ENCODE measurements at places on chromosomes 3 and 15. TPM values are rescaled to one million over a fixed set of nuclear protein-coding genes. Genes with fewer than 3 reads are reported as not detected.
A peak's percentile ranks its signal among the peaks of the same experiment; 100 is the strongest.

- no peak for DNase-seq
These were observed 161.7 kb downstream of the CFAP20DC start for GRCh38 chr3:58888087-58888486.

DNA sequence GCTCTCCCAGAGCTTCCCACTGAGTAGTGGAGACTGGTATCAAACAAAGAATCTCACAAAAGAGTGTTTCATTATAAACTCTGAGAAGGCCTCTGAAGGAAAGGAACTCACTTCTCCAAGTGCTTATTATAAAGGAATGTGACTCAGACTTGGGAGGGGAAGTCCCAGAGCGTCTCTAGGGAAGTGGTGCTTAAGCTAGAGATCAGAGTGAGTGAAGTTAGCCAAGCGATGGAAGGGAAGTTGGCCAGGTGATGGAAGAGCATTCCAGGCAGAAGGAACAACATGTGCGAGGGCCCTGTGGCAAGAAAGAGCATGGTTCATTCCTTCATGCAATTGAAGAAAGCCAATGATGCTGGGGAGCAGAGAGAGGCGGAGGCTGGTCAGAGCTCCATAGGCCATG is 2.3 kb downstream of the XYLB start:
- DNase-seq = no peak

GRCh38 chr3:44899683-44900367 is 25.4 kb downstream of the TGM4 start:
- no peak for DNase-seq

- no peak for DNase-seq
These were observed 469.6 kb upstream of the PPP2R3A start for GRCh38 chr3:135495891-135496290.

DNA sequence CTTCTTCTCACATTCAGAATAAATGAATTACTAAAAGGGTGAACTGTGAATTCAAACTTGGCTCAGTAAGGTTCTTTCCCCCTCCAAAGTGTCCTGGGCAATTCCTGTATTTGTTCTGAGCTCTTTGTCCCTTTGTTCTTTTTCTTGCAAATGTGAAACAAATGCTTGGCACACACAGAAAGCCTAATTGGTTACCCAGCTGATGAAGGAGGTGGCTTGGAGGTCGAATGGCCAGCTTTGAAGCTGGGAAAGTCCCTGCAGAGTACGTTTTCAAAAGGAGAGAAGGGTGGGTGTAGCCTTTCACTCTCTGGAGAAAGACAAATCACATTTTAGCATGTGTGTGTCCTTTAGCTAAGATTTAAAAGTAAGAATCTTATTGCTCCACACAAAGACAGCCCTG is 154.4 kb downstream of the PEX5L start:
- peak; percentile 21 for DNase-seq

DNA sequence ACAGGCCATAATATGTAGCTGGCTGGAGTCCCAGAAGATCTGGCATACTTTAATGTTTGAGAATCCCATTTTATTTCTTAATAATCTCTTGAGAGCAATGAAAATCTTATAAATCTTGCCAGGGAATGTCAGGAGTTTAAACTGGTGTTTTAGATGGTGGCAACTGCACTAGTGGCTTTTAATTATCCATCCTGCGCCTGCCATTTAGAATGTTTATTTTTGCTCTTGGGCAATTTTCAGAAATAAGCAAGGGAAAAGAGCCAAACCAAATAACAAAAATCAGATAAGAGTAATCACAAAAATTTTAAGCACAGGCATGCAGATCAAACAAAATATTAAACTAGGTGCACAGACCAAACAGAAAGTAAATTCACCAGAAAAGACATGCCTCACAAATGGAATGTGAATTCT is 41.9 kb upstream of the UBP1 start:
- no peak for DNase-seq

GRCh38 chr15:93031103-93031464 is 57.9 kb downstream of the RGMA start:
- DNase-seq = no peak

- no peak for DNase-seq
These were observed 132.6 kb downstream of the PLD1 start for GRCh38 chr3:171677706-171678105.

GRCh38 chr15:85415783-85416182 is 35.4 kb downstream of the AKAP13 start:
- DNase-seq = no peak

DNA sequence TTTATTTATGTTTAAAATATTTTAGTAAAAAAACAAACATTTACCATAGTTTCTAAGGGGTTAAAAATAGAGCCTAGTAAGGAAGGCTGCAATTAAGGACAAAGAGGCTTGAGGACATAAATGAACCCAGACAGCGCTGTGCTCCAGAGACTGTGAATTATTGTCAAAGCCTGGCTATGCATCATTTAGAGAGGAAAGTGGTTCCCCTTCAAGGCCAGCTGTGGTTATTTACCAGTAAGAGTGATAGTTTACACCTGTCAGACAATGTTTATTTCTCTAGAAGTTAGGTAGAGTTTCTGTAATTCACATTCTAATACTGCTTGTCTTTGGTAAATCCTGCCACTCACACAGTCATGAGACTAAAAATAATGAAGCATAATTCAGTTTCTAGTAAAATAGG is 32.4 kb upstream of the PIK3R4 start:
- DNase-seq = no peak

GRCh38 chr15:55239440-55240124 is 42.8 kb upstream of the RSL24D1 start:
- no peak for DNase-seq

DNA sequence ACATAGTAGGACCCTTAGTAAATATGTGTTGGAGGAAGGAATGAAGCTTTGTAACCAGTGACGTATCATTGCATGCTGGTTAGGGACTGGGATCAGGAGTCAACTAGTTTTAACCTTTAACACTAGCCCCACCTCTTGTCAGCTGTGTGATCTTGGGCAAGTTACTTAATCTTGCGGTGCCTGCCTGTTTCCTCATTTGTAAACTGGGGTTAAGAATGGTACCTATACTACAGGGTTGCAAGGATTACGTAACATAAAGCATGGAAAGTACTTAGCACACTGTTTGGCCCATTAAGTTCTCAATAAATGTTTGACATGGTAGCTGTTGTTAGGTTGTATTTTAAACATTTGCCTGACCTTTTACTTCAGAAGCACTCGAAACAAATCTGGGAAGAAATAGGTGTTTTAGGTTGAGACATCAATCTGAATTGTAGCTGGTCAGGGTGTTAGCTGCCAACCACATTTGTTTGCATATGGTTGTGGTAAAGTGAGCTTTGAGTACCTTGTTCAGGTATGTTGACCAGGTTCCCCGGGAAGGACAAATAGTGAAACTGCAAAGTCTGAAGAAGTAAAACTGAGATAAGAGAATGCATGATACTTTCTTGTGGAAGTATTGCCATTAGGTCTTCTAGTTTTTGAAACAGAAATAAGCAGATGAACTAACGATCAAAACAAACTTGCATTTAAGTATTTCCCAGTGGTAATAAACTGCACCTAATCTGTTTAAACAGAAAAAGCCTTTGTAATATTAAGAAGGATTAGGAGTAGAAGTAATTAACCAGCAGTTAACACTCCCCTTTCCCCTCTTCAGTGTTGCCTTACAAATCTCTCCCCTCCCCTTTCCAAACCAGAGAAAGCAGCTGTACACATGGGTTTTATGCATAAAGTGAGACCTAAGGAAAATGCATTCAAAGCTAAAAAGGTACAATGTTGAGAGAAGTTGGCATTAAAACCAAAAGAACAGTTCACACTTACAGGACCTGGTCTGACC is 25.8 kb upstream of the SCAANT1 start:
- no peak for DNase-seq

The ADGRG7 gene
- total RNA-seq = not detected

The RAD51 gene
- total RNA-seq = 36.4 TPM

The RUBCN gene
- total RNA-seq = 22.9 TPM

The ITGA11 gene
- total RNA-seq = 0.60 TPM

All from WTC11 (cell line).